Kidney glomerular epithelial cell (primary cell): ENCODE measurements at places on chromosomes 1 and 21.

DNA sequence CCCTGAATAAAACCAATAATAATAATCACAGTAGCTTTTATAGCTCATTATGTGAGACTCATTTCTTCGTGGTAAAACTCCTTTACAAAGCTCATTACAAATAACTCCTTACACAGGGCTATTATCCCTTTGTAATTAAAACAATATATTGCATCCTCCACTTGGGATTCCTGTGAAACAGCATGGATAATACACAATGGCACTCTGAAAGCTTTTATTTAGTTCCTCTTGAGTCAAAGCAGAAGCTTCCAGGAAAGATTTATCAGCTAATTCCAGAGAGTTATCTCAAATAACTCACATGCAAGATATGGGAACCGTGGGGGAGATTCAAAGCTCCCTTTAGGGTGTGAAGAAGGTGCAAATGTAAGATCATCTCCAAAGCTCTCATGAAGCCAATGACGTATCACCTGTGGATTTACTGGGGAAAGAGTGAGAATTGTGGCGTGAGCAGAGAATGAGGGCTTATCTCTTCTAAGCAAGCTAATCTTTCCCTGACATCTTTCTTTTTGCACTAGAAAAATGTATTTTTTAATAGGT is 60.4 kb upstream of the GJA5 start:
- DNase-seq = no peak

- DNase-seq = no peak
These were observed 15.0 kb downstream of the IFNAR2 start for GRCh38 chr21:33244779-33245105.

GRCh38 chr1:8152731-8153702 is 126.9 kb upstream of the ERRFI1 start:
- no peak for DNase-seq

- DNase-seq = peak; percentile 51
These were observed 26.0 kb downstream of the MACF1 start for GRCh38 chr1:39230261-39231190.

DNA sequence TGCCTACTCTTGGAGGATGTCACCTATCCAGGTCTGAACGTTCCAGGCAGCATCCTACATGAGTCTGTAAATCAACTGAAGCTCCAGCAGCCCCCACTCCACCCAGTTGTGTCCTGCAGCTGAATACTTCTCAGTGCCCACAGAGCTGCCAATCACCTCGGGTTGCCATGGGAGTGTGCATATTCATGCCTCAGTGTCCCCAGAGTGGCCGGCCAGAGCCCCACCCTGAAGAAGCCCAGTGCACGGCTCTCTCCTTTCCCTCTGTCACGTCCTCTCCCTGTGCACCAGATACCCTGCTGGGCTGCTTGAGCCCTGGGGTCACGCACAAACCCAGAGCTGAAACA is 16.1 kb upstream of the GSTM4 start:
- DNase-seq = no peak
